Bronchus fibroblast of lung (primary cell): ENCODE measurements at places on chromosomes 1 and 21. TPM values are rescaled to one million over a fixed set of nuclear protein-coding genes. Genes with fewer than 3 reads are reported as not detected.

IL22RA1 gene
- total RNA-seq: not detected in 2 replicates

NTNG1 gene
- total RNA-seq: 7.2 and 10.9 TPM in 2 replicates

SERPINC1 gene
- total RNA-seq: 0.15 TPM in 1 of 2 replicates, not detected in the other

ERO1B gene
- 0.30 and 1.5 TPM in 2 replicates for total RNA-seq

FCRLB gene
- 2.1 and 2.4 TPM in 2 replicates for total RNA-seq

NHLH2 gene
- not detected in 2 replicates for total RNA-seq

SMPDL3B gene
- total RNA-seq: not detected in 2 replicates

FCAMR gene
- not detected in 2 replicates for total RNA-seq

CA6 gene
- total RNA-seq: not detected in 2 replicates

CLIC6 gene
- total RNA-seq: under 0.01 and 0.15 TPM in 2 replicates

PCP4L1 gene
- not detected in 2 replicates for total RNA-seq

CLCNKA gene
- total RNA-seq: not detected in 2 replicates

MMP23B gene
- total RNA-seq: 10.3 and 10.4 TPM in 2 replicates

TSPAN1 gene
- total RNA-seq: 0.89 and 1.0 TPM in 2 replicates

CD247 gene
- total RNA-seq: not detected in 2 replicates

SFN gene
- total RNA-seq: 0.74 and 1.2 TPM in 2 replicates

MTX1 gene
- 94.7 and 107 TPM in 2 replicates for total RNA-seq

PIGR gene
- total RNA-seq: not detected in 2 replicates

SETSIP gene
- not detected in 2 replicates for total RNA-seq

SMG5 gene
- 32.3 and 33.0 TPM in 2 replicates for total RNA-seq

ICOSLG gene
- under 0.01 TPM in 1 of 2 replicates, not detected in the other for total RNA-seq

HOOK1 gene
- total RNA-seq: not detected in 2 replicates

RUNX3 gene
- 2.1 and 4.7 TPM in 2 replicates for total RNA-seq
